ENCODE measurements at places on chromosomes 5 and 9.

- DNase-seq = no peak
These were observed 35.6 kb downstream of the ERP44 start for GRCh38 chr9:100063185-100063584.

- DNase-seq = no peak
These were observed 2.6 kb downstream of the TCF7 start for GRCh38 chr5:134116789-134117761.

DNA sequence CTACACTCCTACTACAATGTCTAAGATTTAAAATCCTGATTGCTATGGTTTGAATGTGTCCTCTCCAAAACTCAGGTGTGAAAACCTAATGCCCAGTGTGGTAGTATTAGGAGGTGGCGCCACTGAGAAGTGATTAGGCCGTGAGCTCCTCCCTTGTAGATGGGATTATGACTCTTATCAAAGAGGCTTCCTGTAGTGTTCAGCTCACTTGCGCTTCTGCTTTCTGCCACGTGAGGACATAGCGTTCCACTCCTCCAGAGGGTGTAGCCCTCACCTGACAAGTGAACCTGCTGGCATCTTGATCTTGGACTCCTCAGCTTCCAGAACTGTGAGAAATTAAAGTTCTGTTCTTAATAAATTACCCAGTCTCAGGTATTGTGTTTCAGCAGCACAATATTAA lies 33.0 kb upstream of the WHRN start:
- DNase-seq = peak; percentile 44

DNA sequence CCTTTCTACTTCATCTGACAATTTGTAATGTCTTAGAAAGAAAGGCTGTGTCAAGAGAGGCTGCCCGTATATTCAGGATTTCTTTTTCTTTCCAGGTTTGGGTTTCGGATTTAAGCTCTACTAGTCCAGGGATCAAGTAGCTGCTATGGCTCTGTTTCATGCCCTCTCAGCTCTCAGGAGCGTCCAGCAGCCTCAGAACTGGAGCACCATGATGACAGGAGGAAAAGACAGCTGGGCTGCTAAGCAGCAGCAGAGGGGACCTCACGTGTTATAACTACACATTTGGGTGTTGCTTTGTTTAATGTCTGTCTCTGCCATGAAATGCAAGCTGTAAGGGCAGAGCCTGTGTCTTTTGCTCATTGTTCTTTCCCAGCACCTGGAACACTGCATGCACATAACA lies 28.5 kb downstream of the TBC1D2 start:
- no peak for DNase-seq

DNA sequence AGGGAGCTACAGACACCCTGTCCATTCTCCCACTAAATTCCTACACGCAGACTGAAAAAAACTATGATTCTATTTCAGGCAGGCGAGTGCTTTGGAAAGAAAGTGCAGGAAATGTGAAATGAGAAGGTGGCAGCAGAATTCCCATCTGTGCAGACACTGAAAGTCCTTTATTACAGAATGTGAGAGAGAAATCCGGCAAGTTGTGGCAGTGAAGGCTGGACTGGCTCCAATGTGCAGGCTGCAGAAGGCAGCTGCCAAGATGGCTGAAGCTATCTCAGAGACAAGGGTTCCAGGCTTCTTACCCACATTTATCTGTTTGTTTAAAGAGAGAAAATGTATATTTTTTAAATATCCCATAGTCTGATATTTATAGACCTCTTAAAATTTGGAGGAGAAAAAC lies 161.8 kb upstream of the VLDLR start:
- DNase-seq = no peak

GRCh38 chr5:109053995-109054417 lies 306.3 kb downstream of the FER start:
- no peak for DNase-seq

DNA sequence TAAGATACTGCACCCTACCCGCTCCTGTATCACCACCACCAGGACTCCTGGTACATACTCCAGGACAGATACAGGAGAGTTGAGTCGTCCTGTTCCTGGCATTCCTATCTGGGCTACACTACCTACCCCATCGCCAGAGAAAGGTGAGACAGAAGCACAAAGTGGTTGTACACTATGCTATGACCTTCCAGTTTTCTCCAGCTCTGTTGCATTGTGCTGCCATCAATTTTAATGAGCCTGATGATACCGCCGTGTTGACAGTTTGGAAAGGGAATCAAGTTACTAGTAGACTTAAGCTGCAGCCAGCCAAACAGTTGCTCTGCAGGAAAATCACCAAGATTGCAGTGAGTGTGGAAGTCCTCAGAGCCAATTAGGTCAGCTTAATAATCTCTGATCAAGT lies 35.2 kb downstream of the ANP32B start:
- DNase-seq = no peak

DNA sequence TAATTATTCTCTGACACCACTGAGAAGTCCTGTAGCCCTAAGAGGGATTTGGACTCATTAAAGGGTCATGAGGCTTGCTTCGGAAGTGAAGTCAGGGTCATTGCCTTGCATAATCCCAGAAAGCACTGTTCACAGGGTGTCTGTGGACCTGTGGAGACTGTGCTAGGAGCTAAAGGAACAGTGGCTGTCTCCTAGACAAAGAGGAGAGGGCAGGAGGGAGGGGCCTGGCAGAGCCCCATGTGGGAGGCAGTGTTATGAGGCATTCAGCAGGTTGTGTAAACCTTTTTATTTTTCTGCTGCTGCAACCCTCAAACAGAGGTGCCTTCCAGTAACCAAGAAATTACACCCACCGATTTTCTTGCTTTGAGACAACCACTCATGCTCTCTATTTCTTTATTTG lies 3.3 kb downstream of the TMEM174 start:
- DNase-seq = no peak

DNA sequence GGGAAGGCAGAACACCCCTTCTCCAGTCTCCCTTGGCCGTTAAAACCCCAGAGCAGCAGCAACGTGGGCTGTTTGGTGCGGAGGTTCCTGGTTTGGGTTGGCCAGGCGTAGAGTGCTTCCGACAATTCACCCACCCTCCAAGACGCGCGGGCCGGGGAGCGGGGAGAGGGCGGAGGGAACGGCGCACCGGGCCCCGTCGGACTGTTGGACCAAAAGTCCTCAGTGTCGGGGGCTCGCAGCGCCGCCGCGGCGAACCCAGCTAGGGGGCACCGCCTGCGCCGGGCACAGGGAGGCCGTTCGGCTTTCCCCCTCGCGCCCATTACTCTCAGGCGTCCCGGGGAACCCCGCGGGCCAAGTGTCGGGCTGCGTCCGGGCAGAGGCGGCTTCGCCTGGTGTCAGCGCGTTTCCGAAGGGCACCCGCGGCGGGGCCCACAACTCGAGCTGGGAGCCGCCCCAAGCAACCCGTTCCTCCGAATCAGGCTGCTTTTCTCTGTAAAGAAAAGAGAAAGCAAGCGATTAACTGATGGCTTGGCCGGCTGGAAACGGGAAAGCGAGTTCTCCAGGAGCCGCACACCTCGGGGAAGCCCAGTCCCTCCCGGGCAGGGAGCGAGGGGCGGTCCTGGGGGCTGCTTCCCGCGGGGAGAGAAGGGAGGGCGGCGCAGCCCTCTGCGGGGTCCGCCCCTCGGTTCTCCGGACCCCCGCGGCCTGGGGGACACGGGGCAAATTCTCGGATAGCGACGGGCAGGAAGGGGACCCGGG lies 145.5 kb downstream of the ERCC6L2 start:
- peak; percentile 68 for DNase-seq

GRCh38 chr5:179768326-179769085 lies 25.3 kb upstream of the LTC4S start:
- no peak for DNase-seq

- no peak for DNase-seq
These were observed 45.4 kb upstream of the MYOT start for GRCh38 chr5:137822158-137822764.

GRCh38 chr5:154956712-154957111 lies 15.8 kb downstream of the MRPL22 start:
- DNase-seq = no peak

DNA sequence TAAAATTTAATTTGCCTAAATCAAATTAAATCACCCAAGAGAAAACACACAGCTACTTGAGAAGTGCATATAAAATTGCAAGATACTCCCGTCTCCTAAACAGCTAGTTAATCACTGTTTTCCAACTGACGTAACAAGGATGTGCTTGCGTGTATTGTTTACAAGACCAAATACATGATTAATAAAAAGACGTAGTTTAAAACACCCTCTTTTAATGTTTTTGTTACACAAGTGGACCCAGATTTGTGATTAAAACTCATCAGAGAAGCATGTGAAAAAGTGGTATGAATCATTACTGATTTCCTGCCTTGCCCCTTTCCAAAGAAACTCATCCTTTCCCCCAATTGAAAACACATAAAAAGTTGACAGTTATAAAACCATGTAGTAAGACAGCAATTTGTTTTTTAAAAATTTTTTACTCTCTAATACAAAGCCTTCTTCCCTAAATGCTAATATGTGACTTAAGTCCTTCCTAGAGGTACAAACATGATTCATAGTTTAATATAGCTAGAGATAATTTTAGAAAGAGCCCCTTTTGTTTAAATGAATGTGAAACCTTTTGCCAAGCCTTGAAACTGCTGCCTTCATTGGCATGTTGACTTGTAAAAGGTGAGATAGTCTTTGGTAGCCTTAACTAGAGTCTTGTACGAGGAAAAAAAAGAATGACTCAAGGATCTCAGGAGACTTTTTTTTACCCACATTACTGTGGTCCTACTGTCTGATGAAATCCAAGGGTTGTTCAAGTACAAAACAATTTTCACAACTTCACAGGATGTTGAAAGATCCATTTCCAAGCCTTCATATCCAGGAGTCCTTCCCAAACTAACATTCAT lies 61.4 kb upstream of the FST start:
- DNase-seq = no peak

DNA sequence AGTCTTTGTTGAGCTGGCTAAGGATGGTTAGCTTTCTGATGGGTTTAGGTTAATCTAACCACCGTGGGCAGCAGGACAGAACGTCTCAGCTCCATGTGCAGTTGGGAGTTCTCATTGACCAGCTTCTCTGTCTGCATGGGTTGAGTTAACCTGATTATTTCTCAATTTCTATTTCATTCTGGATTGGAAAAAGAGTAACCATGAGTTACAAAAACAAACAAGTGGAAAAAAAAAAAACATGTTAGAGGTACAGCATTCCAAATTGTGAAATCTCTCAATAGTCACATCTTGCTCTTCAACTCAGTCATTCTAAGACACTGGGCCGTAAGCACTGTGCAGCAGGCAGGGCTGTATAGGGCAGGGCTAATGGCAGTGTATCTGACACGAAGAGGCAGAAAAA lies 343.7 kb upstream of the KLF4 start:
- no peak for DNase-seq

- no peak for DNase-seq
These were observed 1.1 kb downstream of the CNOT6 start for GRCh38 chr5:180495292-180495691.

- DNase-seq = no peak
These were observed 11.1 kb upstream of the CCDC187 start for GRCh38 chr9:136314944-136315343.

GRCh38 chr9:135065151-135065550 lies 22.3 kb upstream of the OLFM1 start:
- no peak for DNase-seq

GRCh38 chr9:126490871-126491567 lies 122.7 kb upstream of the LMX1B start:
- peak; percentile 66 for DNase-seq

DNA sequence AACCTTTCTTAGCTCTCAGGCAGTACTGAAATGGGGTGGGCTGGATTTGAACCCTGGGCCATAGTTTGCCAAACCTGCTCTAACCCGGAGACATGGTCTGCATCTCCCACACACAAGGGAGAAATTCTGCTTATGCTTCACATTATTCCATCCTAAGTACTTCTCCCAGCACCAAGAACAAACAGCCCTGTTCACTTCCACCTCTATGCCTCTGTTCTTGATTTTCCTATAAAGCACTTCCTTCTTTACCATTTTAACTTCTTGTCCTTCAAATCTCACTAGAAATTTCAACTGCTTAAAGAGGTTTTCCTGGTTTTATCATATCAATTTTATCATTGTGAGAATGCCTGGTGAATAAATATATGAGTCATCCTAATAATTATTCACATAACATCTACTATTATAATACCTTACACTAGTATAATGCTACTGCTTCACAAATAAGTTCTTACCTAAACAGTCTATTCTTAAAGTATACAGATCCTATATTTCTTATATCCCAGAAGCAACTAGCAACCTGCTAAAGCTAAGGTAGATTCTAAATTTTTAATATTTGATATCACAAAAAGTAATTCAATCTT lies 12.7 kb downstream of the FEM1C start:
- DNase-seq = no peak

DNA sequence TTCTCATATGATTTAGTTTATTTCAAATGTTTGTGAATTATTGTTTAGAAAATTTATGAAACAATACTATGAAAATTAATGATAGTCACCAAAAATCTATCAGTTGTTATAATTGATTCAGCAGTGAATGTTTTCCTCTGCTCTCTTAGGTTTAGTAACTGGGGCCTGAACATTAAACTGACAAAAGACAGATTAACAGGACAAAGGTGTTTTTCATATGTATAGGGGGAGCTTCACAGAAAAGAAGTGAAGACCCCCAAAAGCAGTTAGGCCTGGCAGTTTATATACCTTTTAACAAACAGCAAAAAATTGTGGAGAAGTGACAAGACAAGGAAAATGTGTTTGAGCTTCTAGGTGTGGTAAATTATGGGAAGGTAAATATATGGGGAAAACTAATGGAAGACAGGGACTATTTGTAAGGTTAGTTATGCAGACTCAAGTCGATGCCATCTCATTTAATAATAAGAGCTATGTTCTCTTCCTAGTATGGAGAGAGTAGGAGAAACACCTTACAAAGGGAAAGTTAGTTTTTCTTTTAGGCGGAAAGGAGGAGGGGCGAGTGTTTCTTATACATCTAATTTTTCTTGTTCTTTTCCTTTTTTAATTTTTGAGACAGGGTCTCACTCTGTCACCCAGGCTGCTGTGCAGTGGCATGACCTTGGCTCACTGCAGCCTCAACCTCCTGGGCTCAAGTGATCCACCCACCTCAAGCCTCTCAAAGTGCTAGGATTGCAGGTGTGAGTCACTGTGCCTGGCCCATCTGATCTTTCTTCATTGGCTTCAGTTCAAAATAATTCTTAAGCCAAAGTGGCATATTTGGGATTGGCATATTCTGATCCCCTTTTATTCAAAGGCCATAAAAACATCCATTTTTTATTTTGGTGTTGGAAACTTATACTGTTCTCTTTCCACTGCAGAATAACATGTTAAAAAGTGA lies 77.8 kb downstream of the C9orf153 start:
- DNase-seq = no peak

GRCh38 chr9:37955781-37956422 lies 52.0 kb upstream of the SLC25A51 start:
- DNase-seq = no peak

DNA sequence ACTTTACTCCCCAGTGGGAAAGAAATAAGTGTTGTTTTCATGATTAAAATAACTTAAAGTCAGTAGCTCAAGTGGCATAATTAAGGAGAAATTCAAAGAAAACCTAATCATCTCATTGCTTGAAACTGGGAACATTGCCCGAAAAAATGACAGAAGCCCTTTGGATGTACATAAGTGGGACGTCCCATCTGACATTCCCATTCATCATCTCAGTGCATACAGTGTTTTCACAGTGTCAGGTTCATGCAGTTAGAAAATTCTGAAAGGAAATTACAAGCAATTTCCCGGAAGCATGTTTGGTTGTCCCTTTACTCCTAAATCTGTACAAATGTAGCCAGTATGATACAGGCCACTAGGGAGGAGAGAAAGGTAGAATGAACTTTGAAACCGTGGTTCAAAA lies 95.6 kb downstream of the ADAMTS16 start:
- DNase-seq = no peak

- DNase-seq = no peak
These were observed 95.0 kb upstream of the ACTBL2 start for GRCh38 chr5:57577432-57578175.
